ENCODE measurements at places on chromosomes 2 and 18.
A peak's percentile ranks its signal among the peaks of the same experiment; 100 is the strongest.

GRCh38 chr2:60872510-60872928, 8.9 kb upstream of the REL start:
- DNase-seq: no peak

- peak; percentile 71 for DNase-seq
Observed at GRCh38 chr18:58716060-58716756, 44.9 kb downstream of the MALT1 start.

DNA sequence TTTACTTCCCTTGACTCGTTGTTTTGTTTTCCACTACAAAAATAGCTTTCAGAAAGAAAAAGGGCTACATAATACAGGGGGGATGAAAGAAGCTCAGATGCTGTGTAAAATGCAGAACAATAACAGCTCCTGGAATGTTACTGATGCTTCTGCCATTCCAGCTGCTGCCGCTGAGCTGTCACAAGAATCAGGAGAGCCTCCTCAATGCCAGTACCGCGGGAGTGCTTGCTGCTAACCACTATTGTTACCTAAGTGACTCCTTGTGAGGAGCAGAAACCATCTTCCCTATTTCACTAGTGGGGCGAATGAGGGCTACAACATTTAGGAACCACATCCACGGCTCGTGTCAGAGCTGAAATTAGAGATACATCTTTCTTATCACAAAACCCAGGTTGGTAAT, 384.8 kb downstream of the GALR1 start:
- no peak for DNase-seq

DNA sequence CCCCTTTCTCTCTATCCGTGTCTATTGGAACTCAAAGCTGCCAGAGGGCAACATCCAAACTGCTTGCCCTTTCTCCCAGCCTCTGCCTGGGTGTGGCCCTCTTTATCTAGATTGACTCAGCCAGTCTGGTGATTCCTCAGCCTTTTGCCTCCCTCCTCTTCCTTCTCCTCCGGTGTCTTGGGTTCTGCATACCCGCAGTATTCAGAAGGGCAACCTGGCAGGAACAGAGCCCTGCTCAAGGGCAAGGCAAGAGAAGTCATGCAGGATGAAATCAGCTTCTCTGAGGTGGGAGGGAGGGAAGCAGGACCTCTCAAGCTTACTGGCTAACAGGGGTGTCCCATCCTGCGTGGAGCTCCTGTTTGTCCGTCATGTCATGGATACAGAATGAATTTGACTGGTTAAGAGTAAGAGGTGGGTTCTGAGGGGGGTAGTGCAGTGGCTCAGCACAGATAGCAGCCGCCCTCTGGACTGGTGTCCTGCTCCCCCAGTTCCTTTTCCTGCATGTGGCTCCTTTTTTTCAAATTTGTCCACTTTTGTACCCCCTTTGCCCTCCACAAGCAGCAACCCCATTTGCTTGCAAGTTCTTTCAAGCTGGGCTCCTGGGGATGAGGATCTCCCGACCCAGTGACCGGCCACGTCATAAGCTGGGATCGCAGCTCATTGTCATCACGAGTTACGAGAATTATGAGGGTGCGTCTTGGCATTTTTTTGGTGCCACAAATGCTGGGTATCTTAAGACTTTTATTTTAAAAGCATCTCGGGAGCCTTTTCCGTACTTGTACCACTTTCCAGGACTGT, 154.1 kb downstream of the FHOD3 start:
- DNase-seq: no peak

GRCh38 chr18:77082316-77082955, 50.1 kb downstream of the MBP start:
- no peak for DNase-seq

DNA sequence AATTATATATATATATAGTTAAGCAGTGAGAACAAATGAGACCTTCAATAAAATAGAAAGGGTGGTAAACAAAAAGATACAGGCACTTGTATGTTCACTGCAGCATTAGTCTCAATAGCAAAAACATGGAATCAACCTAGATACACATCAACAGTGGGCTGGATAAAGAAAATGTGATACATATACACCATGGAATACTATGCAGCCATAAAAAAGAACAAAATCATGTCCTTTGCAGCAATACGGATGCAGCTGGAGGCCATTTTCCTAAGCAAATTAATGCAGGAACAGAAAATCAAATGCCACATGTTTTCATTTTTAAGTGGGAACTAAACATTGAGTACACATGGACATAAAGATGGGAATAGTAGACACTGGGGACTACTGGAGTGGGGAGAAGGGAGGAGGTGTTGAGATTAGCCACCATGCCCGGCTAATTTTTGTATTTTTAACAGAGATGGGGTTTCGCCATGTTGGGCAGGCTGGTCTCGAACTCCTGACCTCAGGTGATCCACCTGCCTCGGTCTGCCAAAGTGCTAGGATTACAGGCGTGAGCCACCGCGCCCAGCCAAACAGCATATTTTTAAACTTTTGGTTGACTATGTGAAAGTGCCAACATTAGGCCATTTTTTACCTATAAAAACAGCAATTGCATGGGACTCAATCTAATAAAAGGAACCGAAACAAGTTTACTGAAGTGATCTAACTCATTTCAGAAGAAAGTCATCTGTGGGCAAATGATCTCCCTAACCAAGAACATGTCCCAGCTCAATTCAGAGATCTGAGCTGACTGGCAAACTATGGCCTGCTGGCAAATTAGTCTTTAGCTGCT, 23.7 kb downstream of the ICA1L start:
- no peak for DNase-seq

DNA sequence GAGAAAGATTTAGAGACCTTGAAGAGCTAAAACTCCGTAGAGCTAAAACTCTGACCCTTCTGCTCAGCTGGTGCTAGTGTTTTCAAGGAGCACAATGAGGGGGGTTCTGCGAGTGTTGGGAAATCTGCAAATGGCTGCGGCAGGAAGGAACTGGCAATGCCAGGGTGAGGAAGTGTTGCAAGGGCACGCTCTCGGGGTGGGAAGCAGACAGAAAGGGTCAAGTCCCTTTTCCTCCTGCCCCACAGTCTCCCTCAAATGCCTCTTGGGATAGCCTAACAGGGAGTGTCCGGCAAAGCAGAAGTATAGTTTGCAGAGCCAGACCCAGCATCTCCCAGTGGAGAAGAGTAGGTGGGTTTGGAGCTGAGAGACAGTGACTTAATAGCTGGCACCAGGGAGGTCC, 60.5 kb downstream of the NCAPH start:
- DNase-seq: no peak

- DNase-seq: no peak
Observed at GRCh38 chr18:21903709-21904108, 163.1 kb downstream of the MIB1 start.

- no peak for DNase-seq
Observed at GRCh38 chr18:40356168-40356567, 1598.9 kb upstream of the PIK3C3 start.

- no peak for DNase-seq
Observed at GRCh38 chr2:36058076-36058475, 297.5 kb upstream of the CRIM1 start.

DNA sequence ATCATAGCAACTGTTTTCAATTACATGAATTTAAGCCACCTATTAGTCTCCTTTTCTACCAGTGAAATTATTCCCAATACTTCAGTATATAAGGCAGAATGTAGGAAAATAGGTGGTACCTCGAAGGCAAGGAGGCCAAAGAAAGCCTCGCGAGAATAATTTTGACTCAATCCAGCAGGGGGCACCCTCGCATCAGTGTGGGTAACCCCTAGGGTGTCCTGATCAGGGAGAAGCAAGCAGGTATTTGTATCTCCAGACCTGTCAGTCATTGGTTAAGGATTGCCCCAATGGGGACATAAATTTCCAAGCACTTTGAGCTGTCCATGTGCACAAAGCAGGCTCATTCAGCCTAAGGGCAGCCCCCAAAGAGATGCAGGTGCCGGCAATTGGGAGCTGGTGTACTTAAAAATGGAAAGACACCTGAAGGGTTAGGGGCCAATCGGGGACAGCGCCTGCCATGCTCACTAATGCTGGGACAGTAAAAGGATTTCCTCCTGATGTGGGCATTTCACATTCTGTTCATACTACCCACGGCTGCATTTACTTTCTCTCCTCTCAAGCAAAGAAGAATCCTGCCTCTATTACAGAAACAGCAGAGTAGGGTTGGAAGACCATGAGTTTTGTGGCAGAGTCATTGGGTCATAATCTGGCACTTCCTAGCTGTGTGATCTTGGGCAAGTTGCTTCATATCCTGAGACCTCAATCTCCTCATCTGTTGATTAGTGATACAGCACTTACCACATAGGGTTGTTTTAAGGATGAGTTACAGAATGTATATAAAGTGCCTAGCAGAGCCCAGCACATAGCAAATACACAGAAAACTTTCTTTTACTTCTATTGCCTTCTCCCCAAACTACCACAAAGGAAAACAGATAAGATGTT, 136.1 kb downstream of the ICOS start:
- DNase-seq: peak; percentile 33

- DNase-seq: no peak
Observed at GRCh38 chr2:6692819-6693218, 172.9 kb downstream of the CMPK2 start.

Measured in CD8-positive, alpha-beta T cell (primary cell).